GM23248 (cell line): ENCODE measurements at places on chromosomes 12 and 14.
A peak's percentile ranks its signal among the peaks of the same experiment; 100 is the strongest.

- peak; percentile 58 for DNase-seq
Observed at GRCh38 chr14:61737915-61738314, 24.3 kb upstream of the SNAPC1 start.

DNA sequence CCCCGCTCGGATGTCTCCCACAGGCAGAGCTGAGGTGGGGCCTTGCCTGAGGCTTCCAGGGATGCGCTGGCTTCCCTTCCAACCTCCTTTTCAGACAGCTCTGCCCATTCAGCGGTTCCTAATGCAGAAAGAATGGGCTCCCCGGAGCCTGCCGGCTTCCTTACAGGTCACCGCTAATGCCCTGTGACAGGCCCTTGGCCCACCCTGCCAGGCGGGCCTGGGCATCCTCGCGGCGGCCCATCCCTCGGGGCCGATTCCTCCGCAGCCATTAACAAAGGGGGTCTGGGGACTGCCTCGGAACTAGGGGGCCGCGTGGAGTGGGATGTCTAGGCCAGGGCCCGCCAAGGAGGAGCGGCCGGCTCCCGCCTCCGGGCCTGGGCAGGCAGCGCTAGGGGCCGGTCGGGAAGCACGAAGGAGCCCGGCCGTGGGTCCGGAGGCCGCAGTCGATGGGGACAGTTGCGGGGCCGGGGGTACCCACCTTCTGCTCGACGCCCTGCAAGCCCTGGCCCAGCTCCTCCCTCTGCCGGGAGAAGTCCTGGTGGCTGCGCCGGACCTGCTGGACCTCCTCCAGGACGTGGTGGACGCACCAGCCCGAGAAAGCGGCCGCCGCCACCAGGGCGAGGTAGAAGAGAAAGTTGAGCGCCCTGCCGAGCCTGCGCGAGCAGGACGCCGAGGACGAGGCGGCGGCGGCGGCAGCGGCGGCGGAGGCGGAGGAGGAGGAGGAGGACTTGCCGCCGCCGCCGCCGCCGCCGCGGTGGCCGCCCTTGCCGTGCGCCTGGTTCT lies 738 bp downstream of the CKAP4 start:
- DNase-seq = peak; percentile 89

DNA sequence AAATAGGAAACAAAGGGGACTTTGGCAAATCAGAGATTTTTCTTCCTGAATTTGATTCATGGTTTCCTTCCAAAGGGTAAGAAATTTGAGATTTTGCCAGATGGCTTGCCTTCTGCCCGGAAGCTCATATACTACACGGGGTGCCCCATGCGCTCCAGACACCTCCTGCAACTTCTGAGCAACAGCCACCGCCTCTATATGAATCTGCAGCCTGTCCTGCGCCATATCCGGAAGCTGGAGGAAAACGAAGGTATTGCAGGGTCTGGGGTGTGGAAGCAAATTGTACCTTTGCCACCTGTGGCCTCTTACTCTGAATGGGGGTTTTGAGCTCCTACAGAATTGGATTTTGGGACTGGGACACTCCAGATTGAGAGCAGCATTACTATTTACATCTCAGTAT lies 63.5 kb downstream of the FRMD6 start:
- DNase-seq = no peak

- no peak for DNase-seq
Observed at GRCh38 chr14:36515896-36516718, 3.9 kb downstream of the NKX2-1 start.

DNA sequence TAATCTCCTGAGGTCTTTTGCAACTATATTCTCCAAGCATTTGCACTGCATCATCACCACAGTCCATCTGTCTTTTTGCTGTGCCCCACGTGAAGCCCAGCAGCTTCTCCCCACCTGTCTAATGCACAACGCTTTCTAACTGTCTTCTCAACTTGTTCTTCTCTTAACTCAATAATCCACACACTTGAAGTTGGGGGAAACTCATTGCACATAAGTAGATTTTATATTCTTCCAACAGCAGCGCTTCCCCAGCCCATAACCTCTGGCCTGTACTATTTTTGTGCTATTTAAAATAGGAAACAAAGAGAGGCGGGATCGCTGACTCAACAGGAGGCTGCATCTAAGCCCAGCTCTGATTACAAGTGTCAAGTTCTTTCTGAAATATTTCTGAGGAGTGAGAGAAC lies 226.7 kb downstream of the GXYLT1 start:
- DNase-seq = no peak

- no peak for DNase-seq
Observed at GRCh38 chr14:70947739-70948138, 40.5 kb downstream of the PCNX1 start.

GRCh38 chr12:9699898-9700605 lies 30.5 kb downstream of the CLEC2D start:
- peak; percentile 37 for DNase-seq

- DNase-seq = peak; percentile 83
Observed at GRCh38 chr12:70646850-70647249, 9.6 kb upstream of the PTPRB start.
